ENCODE measurements at places on chromosomes 1 and 21.

DNA sequence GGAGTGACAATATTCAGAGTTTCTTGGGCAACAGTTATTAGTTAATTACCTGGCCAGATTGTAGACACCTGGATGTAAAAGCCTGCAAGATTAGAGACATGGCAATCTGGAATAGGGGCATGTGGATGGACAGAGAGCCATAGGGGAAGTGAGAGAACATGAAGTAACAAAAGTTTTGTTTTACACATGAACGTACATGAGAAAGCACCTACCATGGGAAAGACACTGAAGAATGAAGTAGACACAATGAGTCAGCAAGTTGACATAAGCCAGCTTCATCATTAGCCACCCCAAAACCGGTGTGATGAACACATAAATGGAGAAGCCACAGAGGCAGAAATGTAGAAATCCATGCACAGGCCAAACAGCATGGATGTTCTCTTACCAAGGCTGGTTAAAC lies 462.1 kb upstream of the C1orf87 start:
- DNase-seq, result no peak

DNA sequence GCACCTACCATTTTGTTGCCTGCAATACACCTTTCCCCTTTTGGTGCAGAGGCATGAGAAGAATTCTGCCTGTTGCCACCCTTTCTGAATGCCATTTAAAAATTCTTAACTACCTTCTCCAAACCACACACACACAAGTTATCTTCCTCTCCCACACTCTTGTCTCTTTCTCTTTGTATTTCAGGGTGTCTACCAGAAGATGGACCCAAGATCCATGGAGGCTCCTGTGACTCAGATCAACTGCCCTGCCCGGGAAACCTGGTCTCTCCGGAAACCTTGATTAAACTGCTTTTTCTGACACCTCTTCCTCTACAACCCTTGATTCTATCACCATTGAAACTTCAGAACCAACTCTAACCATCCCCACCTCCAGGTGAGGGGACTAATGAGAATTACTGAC lies 2.4 kb upstream of the TARS2 start:
- no peak for DNase-seq

GRCh38 chr1:230540421-230541155 lies 101.7 kb upstream of the COG2 start:
- DNase-seq, result no peak

DNA sequence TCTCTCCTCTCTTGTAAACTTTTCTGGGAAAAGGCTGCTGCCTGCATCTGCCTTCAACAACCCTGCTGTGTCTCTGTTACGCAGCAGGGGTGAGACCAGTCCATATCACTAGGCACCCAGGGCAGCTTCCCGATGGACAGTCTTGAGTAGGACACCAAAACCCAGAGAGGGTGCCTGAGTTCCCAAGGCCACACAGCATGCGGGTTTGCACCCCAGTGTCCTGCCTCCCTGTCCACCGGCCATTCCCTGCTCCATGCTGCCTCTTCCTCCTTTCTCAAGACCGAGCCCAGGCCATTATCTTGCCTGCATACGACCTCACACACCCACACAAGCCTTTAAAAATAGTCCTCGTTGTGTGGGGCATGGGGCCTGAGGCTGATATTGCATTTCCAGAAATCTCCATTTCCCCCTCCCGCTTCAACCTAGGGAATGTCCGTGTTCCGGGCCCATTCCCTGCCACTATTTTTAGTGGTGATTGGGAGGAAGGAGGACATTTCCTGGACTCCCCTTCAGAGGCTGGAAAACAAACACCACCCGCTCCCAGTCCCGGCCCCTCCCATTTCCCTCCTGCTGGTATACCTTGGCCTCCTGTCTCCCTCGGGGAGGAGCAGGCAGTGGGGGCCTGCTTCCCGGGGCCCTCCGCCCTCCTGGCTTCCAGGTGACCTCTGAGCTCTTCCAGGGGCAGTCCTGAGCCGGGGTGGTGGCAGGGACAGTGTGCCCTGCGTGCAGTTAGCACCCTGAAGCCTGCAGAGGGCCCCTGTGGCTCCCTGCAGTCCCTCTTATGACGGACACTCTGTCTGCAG lies 132.4 kb upstream of the TMEM51 start:
- no peak for DNase-seq

GRCh38 chr1:218408942-218409341 lies 63.8 kb downstream of the TGFB2 start:
- DNase-seq, result no peak

DNA sequence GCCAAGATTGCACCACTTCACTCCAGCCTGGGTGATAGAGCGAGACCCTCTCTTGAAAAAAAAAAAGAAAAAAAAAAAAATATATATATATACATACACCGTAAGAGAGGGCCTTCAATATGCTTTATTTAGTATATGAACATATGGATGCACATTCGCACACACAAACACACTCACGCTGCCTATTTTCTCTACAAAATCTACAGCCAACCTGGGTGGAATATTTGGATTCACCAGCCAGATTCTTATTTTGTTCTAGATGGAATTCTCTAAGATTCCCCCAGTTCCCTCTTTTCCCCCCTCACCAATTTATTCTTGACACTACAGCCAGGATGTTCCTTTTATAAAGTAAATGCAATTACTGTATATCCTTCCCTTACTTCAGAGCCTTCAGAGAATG lies 131.6 kb downstream of the TM2D1 start:
- DNase-seq, result no peak

GRCh38 chr1:70438529-70438928 lies 27.5 kb downstream of the CTH start:
- DNase-seq, result no peak

- DNase-seq, result no peak
Observed at GRCh38 chr1:98919211-98919610, 85.5 kb downstream of the PLPPR5 start.

- DNase-seq, result no peak
Observed at GRCh38 chr21:41032541-41032940, 135.4 kb upstream of the BACE2 start.

DNA sequence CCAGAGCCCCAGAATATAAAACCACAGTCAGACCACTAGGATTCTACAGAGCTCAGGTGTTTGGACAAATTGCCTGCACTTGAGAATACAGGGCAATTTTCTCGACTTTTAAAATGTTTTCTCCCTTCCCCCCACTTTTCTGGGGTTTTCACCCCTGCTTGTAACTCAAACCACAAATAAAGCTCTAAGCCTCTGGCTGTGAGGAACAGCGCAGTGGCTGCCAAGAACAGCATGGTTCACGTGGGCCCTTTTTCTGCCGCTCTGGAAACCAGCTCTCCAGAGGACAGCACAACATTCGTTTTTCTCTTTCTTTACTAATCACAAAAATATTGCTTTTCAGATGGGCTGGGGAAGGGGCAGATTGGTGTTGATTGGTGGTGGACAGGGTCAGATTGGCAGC lies 102.2 kb upstream of the JUN start:
- DNase-seq, result no peak

DNA sequence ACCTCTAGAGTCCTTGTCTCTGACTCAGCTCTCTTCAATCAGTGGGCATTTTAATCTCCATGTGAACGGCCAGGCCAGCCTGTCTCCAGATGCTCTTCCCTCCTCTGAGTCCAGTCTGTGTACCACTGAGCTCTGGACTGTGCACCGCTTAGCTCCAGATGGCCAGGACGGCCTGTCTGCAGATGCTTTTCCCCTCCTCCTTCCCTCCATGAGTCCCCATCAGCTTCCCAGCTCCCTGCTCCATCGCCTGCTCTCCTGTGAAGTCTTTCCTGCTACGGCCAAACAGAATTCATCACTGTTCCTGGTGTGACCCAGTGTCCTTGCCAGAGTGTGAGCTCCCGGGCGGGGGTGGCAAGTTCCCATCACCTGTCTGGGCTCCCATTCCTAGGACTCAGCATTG lies 42.0 kb downstream of the STUM start:
- DNase-seq, result no peak

DNA sequence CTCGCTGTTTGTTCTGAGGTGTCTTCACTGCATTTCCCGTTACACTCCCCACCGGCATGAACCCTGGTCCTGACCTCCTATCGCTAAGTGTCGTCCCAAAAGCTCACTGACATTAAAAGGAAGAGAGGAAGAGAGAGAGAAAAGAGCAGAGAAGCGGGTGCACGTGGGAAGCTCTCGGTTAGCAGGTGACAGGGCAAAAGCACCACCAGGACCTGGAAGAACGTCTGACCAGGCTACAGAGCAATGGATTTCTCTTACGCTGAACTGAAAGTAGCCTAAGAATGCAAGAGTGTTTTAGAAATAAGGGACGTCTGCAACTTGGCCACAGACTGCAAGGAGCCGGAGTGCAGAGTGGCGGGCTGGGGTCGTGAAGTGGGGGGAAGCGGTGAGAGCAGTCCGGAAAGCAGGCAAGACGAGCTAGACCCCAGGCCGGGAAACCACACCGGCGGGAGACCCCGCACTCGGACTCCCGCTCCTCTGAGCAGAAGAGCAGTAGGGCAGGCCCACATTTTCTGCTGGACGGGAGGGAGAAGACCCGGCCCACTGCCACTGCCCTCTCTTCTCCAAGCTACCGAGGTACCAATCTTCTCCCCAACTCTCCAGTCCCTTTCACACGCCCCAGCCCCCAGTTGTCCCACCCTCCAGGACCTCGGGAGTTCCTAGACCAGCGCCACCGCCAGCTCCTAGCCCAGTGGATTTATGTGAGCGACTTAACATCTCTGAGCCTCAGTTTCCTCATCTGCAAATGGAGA lies 8.3 kb upstream of the MPZL1 start:
- DNase-seq, result no peak

DNA sequence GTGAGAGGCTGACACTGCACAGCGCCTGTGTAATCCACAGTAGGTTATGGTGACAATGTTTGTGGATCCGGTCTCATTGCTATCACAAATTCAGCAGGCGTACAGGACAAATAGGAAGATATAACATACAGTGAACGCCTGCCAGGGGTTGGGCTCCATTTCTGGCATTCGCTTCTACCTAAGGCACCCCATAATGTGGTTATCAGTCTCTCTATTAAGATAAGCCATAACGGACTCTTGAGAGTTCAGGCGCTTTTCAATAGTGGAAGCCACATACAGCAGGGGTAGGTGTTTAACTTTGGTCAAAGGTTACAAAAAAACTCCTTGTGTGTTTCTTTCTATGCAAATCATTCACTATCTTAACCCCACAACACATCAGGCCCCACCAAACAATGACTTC lies 72.8 kb downstream of the SIPA1L2 start:
- DNase-seq, result no peak

DNA sequence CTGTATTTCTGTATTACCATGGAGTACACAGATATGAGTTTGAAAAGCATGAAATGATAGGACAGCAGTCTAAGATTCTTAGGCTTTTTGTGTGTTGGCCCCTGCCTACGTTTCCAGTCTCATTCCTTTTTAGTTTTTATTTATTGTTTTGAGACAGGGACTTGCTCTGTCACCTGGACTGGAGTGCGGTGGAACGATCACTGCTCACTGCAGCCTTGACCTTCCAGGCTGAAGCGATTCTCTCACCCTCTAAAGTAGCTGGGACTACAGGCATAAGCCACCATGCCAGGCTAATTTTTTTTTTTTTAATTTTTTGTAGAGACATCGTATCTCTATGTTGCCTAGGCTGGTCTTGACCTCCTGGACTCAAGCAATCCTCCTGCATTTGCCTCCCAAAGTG lies 3.8 kb downstream of the RAVER2 start:
- DNase-seq, result no peak
